Kasumi-1 (cell line): ENCODE measurements at places on chromosomes 6 and 20.

GRCh38 chr6:117448732-117449485 lies 23.2 kb upstream of the ROS1 start:
- no peak for DNase-seq

DNA sequence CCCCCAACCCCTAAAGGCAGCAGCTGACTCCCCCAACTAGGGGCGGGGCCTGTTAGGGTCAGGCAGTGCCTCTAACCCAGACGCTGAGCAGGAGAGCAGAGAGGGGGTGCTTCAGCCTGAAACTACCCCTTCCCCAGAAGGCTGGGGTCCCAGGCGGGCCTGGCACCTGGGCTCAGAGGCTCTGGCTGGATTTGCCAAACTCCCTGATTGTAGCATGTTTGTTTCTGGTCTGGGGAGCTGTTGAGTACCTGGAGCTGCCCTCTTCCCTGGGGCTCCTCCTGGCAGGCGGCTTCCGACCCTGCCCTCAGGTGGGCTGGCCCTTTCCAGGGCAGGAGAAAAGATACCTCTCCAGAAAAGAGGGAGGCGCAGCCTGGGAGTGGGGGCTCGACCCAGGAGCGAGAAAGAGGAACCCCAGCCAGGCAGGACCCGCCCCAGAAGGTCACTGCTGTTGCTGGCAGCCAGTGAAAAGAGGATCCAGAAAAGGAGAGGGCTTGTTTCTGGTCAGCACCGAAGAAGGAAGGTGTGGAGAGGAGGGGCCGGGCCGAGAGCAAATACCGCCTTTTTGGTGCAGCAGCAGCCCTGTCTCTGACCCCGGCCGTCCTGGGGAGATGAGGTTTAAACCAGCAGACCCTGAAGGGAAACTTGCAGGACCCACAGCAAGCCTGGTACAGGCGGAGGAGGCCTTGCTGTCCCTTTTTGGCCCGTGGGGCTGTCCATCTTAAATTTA lies 810 bp upstream of the ABHD16B start:
- peak; percentile 46 for DNase-seq

GRCh38 chr6:112480553-112480952 lies 133.4 kb downstream of the RFPL4B start:
- DNase-seq: no peak

GRCh38 chr6:149393002-149393679 lies 6.9 kb upstream of the SUMO4 start:
- DNase-seq: no peak

DNA sequence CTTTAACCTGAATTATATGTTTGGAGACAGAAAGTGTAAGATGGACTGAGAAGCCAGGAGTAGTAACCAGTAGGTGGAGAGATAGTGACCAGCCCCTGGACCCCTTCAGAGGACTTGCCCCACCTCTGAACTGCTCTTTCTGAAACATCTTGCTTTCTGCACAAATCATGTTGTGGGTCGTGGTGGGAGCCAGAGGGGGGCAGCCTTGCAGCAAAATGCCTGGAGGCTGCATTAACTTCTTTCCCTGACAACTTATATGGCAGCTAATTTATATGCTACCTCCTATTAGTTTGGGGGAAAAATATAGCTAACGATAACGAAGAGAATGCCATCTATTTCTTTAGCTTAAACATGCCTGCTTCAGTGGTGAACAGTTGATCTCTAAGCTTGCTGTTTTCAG lies 859.8 kb downstream of the MAFB start:
- DNase-seq: no peak

DNA sequence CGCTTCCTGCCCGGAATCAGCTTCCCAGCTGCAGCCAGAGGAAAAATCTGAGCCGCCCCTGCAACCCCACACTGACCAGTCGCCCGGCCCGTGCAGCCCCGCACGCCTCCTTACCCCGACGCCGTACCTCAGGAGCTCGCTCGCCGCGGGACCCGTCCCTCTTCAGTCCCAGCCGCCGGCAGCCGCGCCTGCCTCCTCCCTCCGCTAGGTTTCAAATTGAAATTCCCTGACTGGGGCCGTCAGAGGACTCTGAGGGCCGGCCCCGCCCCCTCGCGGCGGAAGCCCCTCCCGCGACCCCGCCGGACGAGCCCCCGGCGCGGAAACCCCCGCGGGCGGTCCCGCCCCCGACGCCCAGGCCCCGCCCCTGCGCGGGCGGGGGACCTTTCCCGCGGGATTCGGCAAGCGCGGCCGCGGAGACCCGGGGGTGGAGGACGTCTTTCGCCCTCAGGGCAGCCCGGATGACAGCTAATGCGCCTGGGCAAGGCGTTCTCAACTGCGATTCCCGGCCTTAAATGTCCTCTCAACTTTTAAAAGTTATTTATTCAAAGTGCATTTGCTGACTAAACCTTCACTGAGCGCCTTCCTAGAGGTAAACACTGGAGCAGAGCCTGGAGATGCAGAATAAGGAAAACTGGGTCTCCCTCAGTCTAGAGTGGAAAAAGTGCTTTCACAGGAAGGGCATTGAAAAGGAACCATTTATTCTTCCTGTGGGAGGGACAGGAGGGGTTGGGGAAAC lies at the start of gene EPB41L2:
Gene EPB41L2, minus strand, starts transcription at position 218 of the 736 bp plus-strand sequence. CDS start 106,760 bp downstream, outside the sequence.
- DNase-seq: peak; percentile 84

GRCh38 chr6:45650524-45651135 lies 272.9 kb upstream of the SUPT3H start:
- DNase-seq: no peak

- DNase-seq: peak; percentile 35
These were observed 55.7 kb upstream of the FERMT1 start for GRCh38 chr20:6178537-6178936.

DNA sequence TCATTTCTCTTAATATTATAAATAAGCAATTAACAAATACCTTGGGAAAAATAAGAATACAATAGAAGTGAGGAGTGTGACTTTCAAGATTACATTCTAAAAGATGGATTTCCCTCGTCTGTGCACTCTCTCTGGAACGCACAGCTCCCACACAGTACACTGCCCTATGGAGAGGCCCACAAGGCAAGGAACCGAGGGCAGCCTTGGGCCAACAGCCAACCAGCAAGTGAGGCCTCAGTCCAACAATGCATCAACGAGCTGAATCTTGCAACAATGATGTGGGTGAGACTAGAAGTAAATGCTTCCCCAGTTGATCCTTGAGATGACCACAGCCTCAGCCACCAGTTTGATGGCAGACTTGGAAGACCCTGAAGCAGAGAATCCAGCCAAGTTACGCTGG lies 34.5 kb upstream of the AVP start:
- DNase-seq: no peak

DNA sequence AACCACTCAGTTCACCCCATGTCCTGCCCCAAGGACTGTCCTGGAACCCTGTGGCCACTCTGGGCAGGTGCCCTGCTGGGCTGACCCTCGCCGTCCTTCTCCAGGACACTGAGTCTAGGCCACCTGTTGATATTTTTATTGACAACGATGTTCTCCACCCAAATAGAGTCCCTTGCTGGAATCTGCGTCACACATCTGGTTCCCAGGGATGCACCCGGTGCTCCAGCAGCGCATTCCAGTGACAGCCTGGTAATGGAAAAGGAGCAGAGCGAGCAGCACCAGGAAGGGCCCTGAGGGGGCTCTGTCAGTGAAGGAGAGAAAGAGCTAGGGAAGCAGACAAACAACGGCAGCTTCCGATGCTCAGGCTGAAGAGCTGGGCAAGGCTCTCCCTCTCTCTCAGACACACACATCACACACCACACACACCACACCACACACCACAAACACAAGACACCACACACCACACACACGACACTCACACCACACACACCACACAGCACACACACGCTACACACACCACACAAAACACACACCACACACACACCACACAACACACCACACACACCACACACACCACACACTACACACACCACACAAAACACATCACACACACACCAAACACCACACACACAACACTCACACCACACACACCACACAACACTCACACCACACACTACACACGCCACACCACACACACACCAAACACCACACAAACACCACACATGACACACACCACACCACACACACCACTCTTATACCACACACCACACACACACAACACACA lies 117.9 kb upstream of the THBS2 start:
- DNase-seq: no peak

GRCh38 chr6:138044458-138044857 lies 62.8 kb downstream of the PERP start:
- no peak for DNase-seq

- no peak for DNase-seq
These were observed 22.8 kb downstream of the BMP7 start for GRCh38 chr20:57243480-57244220.

GRCh38 chr6:15916581-15916980 lies 212.3 kb upstream of the MYLIP start:
- no peak for DNase-seq

- DNase-seq: no peak
These were observed 12.4 kb downstream of the HTR1B start for GRCh38 chr6:77450924-77451323.

DNA sequence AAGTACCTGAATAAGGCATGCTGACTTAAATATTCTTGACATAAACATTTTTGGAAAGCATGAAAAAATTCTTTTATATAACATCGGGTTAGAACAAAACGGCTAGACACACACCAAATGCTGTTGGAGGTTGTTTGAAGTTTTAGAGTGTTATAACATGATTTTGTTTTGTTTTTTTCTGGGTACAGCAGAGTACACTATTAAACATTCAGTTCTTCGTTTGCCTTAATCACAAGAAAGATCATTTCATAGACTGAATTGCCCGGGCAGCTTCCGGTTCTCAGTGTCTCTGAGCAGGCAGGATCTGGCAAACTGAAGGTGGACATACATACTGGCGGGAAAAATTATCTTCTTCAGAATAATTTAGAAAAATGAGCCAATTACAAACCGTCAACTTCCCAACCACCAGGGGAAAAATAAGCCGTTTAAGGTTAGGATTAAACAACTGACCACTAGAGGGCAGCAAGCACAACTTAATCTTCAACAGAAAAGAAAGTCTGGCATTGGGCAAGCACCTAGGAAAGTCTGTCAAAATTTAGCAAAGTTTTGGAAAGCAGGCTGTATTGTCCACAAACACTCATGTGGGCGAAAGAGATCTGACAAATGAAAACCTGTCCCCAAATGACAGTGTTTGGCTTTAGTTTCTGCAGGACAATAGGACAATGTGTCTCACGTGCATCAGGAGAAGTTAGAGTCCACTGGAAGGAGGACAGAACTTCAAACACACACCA lies 15.0 kb downstream of the ZNF217 start:
- DNase-seq: peak; percentile 95

GRCh38 chr6:136647363-136647852 lies 97.2 kb upstream of the MAP7 start:
- no peak for DNase-seq

- no peak for DNase-seq
These were observed 117.6 kb downstream of the SULF2 start for GRCh38 chr20:47667531-47668312.

- peak; percentile 11 for DNase-seq
These were observed 12.5 kb upstream of the EBF4 start for GRCh38 chr20:2680046-2680445.

GRCh38 chr6:124131259-124131658 lies 327.6 kb downstream of the NKAIN2 start:
- no peak for DNase-seq

DNA sequence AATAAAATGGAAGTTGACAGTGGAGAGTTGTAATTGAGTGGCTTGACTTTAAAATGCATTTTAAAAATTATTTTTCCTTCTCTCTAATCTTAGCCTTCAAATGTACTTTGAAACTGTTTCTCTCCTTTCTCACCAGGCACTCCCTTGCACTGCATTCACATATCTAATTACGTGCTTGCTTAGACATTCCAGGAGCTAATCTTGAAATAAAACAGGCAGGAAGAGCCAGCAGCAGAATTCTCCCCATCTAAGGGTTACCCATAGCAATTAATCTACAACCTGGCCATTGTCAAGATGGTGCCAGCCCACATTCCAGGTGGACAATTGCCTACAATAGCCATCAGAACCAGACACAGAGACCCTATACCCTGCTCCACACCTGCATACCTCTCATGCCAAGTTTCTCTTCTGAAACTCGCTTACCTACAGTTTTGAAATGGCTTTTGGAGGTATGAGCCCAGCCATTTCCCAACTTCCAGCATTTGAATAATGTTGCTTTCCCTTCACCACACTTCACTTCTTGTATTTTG lies 167.6 kb upstream of the GJE1 start:
- DNase-seq: no peak

DNA sequence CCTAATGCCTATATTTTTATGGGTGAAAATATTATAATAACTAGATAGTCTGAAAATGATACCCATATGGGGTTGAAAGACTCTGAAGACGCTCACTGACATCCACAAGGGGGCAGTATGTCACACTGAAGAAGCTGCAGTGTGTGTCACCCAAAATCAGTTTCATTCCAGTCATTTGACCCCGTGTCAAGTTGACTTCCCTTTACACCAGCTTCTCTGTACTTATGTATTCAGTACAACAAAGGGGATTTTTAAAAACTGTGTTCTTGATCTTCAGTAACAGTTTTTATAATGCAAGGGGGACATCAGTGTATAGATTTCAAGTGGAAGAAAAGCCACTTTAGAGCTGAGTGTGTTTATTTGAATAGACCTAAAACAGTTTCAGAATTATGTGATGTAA lies 19.3 kb downstream of the FAXC start:
- DNase-seq: peak; percentile 81

- no peak for DNase-seq
These were observed 47.7 kb downstream of the COL12A1 start for GRCh38 chr6:75158176-75158575.

DNA sequence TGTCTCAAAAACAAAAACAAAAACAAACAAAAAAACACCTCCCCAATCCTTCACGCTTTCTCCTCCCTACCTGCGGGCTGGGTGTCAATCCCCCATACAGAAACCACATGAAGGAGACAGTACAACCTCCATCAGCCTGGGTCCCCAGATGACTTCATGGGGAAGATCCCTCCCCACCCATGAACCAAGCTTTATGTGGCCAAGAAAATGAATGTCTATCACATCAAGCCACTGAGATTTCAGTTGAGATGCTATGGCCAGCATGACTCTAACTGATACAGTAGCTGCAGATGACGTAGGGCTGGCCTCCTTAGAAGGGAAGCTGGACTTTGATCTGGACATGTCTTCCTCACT lies 21.2 kb upstream of the BNIP5 start:
- no peak for DNase-seq

- no peak for DNase-seq
These were observed 65.8 kb upstream of the FUT9 start for GRCh38 chr6:95949985-95950384.

- DNase-seq: no peak
These were observed 56.7 kb upstream of the CEP85L start for GRCh38 chr6:118708055-118708454.

GRCh38 chr20:64030371-64031134 lies 5.4 kb upstream of the C20orf204 start:
- no peak for DNase-seq

- peak; percentile 36 for DNase-seq
These were observed 65.8 kb downstream of the REV3L start for GRCh38 chr6:111417181-111417585.

DNA sequence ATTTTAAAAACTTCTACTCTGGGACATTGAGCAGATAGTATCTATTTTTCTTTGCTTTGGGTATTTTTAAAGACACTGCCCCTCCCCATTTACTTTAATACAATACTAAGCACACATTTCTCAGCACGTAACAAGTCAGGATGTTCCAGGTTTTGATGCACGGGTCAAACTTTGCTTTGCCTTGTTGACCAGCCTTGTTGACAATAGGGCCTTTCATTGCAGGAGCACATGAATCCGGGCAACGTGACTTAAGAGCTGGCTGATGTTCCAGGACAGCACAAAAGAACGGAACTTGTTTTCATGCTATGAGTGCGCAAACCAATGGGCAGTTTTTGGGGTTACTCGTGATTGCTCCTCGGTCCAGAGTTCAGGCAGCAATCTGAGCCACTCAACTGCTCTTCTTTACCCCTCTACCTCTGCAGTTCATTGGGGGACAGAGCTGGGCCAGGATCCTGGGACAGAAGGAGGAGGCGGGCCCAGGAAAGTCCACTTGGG lies 78.6 kb upstream of the SLC22A16 start:
- DNase-seq: no peak
